ENCODE measurements at places on chromosomes 4 and X.
A peak's percentile ranks its signal among the peaks of the same experiment; 100 is the strongest.

- DNase-seq, result peak; percentile 25
Measured at GRCh38 chr4:41989994-41990364, 351 bp upstream of the SLC30A9 start.

DNA sequence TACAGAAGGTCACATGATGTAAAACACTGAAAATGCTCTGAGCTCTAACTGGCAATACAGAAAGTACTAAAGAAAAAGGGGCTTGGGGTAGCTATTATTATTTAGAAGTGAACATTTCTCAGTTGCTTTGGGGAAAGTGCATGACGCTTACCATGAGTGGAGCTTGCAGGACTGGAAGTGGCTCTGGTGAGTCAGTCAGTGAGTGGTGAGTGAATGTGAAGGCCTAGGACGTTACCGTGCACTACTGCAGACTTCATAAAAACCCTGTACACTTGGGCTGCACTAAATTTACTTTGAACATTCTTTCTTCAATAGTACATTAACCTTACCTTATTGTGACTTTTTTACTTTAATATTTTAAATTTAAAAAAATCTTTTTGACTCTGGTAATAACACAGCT lies 89.3 kb upstream of the ENPP6 start:
- no peak for DNase-seq

DNA sequence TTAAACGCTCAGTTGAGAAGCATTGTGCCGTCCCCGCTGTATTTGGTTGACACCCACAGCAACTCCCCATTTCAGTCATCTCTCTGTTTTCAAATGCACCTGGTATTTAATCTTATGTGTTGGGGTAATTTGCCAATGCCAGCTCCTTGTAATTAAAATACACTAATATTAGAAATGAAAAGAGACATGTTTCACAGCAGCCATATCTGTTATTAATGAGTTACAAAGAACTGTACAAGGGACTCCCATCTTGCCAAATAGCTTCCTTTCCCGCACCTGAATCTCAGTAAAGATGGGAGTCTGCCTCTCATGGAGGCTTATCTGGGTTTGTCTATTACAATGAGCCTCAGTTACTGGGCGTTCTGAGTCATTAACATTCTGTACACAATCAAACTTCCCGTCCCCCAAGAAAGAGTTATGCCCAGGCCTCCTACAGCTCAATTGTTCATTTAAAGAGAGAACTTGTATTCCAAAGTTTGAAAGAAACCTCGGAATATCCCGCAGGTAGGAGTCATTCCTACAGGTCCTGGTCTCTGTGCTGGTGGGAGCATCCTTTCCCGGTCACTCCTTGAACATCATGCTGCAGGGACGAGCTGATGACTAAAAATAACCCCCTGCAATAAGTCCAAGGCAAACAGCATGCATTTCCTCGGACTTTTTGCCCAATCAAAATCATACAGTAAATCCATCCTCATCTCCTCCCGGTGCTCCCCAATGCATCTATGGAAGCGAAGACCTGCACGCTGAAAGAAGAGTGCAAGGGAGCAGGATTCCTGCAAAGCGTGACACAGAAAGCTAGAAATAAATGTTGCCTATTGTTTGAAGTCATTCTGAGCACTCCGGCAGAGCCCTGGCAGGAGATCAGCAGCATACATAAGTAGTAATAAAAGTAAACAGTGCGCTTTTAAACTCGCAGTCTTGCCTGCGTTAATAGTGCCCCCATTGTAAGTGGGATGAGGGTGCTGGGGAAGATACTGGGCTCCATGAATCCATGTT lies 926 bp downstream of the NDP start:
- DNase-seq, result peak; percentile 38

- no peak for DNase-seq
Measured at GRCh38 chr4:177109769-177110168, 199.9 kb upstream of the NEIL3 start.

- DNase-seq, result no peak
Measured at GRCh38 chr4:173526027-173526482, 4.0 kb downstream of the HAND2 start.

- no peak for DNase-seq
Measured at GRCh38 chr4:83561381-83561780, 25.5 kb downstream of the GPAT3 start.

DNA sequence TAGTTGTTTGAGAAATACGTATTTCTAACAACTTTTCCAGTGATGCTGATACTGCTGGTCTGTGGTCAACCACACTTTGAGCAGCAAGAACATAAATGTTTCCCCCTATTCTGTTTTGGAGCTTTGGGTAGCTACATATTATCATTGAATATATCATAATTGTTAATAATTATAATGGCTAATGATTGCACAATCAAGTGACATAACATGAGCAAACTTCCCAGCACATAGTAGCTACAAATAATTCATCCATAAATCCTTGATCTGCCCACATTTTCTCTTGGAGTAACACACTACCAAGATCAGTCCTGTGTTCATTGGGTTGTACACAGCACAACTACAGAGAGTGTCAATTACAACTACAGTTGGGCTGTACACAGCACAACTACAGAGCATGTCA lies 436.3 kb upstream of the MAGEB18 start:
- no peak for DNase-seq

DNA sequence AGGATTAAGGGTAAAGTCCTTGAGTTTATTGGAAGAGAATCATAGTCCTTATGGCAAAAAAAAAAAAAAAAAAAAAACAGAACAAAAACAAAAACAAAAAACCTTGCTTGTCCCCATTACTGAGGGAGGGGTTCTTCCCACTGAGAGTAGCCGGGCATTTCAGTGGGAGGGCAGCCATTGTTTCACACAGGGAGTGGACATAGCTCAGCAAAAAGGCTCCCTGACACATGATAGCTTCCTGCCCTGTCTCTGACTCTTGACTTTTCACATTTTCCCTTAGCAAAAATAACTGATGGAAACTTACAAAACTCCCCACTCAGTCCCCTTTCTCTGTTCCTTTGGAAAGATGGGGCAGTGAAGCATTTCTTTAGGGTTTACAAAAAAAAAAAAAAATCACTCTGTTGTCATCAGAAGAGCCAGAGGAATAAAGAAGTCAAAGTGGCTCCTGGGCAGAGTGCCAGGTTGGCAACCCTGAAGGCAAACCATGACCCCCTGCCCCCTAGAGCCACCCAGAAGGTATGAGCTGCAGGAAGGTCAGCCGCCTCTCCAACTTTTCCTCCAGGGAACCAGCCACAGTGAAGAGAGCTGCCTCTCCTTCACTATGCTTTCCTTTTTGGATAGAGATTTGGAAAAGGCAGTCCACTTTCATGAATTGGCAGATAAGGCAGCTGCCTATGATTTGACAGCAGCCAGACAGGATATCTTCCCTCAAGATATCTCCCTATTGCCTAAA lies 170.6 kb downstream of the KDR start:
- DNase-seq, result peak; percentile 12

- DNase-seq, result no peak
Measured at GRCh38 chr4:25531272-25531671, 124.4 kb upstream of the SLC34A2 start.

DNA sequence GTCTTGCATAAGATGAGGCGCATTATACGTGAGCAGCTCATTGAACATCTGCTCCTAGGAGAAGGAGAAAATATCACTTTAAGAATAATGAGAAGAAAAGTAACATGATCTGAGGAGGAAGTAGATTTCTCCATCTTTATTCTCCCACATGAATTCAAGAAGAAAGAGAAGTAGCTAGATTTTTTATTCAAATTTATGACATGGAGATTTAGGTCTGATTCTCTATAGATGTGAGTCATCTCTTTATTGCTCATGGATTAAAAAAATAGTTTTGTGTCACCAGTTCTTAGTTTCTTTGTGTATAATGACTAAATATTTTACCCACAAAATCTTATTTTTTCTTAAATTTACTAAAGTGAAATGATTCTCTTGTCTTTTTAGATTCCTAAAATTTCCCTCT lies 40.4 kb downstream of the HPGDS start:
- DNase-seq, result no peak

- no peak for DNase-seq
Measured at GRCh38 chrX:46635186-46635585, 61.6 kb downstream of the CHST7 start.

GRCh38 chrX:69229436-69229835 lies 64.2 kb upstream of the PJA1 start:
- DNase-seq, result no peak

DNA sequence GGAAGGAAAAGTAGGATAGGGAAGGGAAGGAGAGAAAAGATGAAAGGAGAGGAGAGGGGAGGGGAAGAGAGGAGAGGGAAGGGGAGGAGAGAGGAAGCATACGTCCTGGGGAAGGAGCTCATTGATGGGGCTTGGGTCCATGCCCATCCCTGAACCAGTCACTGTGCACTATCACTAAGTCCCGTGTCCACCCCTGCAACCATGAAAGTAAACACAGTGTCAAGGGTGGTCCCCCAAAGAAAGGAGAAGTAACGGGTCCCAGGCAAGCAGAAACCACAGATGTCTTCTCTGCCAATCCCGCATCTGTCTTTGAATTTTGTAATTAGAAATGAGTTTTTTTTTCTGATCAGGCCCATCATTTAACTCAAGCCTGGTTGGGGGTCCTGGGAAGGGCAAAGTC lies 55.2 kb downstream of the LGI2 start:
- DNase-seq, result no peak

DNA sequence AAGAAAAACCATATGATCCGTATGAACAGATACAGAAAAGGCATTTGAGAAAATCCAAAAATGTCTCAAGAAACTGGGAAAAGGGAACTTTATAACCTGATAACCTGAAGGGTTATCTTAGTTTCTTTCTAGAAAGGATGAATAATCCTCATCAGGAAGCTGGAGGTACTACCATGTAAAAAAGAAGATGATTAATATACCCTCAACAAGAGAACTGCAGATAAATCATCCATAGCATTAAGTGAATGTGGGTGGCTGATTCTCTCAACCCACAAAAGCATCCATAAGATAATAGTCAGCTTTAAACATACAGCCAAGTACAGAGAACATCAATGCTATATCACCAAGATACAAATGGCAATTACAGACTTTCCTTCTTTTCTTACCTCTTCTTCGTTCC lies 26.4 kb downstream of the ANAPC10 start:
- no peak for DNase-seq

DNA sequence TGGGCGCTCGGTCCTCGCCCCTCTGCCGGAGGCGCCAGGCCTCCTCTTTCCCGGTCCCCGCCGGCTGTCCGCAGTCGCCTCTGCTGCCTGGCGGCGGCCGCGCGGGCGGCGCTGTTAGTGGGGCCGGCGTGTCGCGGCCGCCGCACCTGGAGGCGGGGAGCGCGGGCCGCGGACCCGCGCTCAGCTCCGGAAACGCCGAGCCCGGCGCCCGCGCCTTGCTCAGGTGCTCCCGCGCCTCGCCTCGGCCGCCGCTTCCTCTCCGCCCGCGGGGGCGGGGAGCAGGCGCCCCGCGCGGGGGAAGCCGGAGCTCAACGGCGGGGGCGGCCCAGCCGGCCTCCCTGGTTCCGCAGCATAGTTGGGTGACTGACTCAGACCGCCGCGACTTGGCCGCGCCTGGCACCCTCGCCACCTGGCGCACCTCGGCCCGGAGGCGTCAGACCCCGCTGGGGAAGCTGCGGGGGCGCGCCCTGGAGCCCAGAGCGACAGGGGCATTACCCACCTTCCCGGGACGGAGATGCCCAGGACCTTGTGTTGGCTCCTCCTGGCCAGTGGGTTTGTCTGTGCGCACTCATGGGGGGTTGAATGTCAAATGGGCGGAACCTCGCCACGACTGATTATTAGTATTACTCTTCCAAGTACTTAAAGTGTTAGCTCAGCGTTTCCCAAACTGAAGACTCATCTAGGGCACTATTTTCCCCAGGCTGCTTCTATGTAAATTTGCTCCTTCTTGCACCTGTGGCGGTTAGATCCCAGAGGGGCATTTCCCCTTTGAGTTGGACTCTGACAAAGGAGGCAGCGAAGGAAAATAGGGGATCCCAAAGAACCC lies at the start of gene ARAP2:
Gene ARAP2, minus strand, starts transcription at position 258 of the 826 bp plus-strand sequence. CDS start 15,028 bp downstream, outside the sequence.
- peak; percentile 52 for DNase-seq

DNA sequence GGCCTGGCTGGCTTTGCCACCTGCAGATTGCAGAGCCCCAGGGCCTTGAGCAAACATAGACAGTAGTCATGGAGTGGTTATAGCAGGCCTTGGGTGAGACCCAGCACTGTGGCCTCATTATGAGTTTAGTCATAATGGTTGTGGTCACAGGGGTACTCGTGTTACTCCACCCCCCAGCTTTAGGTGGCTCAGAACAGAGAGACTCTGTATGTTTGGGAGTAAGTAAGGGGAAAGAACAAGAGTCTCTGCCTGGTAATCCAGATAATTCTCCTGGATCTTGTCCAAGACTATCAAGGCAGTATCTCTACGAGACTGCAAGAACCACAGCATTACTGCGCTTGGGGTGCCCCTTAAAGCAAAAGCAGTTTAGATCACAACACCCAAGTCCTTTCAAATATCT lies 62.3 kb upstream of the SCRG1 start:
- DNase-seq, result no peak

DNA sequence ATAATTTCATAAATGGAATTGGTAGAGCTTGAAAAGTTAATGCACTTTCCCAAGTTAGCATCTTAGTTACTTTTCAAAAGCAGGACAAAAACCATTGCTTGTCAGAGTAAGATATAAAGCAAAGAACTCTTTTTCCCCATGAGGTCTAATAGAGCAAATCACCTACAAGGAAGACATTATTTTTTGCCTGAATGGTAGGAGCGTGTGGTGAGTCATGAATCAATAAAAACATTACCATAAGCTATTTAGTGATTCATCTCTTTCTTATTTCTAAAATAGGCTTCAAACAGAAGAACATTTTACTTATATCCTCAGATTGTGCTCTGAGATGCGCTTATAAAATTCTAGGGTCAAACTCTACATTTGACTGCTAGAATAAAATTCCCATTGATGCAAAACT lies 109.4 kb upstream of the GPRIN3 start:
- DNase-seq, result no peak

DNA sequence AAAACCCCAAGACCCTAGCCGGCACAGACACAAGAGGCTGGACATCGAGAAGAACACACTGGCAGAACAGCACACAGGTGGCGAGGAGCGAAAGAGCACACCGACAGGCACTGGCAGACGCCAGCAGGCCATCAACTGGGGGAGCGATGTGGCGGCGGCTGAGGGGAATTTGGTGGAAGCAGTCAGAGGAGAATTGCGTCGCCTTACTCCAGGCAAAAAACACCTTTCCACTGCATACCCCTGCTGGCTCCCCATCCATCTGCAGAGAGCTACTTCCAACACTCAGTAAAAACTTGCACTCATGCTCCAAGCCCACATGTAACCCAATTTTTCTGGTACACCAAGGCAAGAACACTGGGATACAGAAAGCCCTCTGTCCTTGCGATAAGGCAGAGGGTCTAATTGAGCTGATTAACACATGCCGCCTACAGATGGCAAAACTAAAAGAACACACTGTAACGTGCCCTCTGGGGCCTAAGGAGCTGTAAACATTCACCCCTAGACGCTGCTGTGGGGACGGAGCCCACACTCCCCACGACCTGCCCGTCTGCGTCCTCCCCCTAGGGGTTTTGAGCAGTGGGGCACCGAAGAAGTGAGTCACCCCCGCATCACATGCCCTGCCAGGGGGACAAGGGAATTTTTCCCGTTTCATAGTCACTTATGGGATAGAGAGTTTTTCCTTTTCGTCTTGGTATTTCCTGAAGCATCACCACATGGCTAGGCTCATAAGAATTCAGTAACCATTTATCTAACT lies 262.3 kb downstream of the KCTD8 start:
- no peak for DNase-seq

- DNase-seq, result no peak
Measured at GRCh38 chr4:176762661-176763308, 29.9 kb downstream of the VEGFC start.

- DNase-seq, result no peak
Measured at GRCh38 chr4:28948501-28948900, 1771.7 kb upstream of the PCDH7 start.

- DNase-seq, result no peak
Measured at GRCh38 chrX:16191605-16192004, 24.3 kb downstream of the MAGEB17 start.
